Lung microvascular endothelial cell (primary cell): ENCODE measurements at places on chromosomes 12 and 14. TPM values are rescaled to one million over a fixed set of nuclear protein-coding genes. Genes with fewer than 3 reads are reported as not detected.

The FOXG1 gene
- total RNA-seq: not detected in 2 replicates

The CACNA2D4 gene
- 0.22 TPM in 1 of 2 replicates, not detected in the other for total RNA-seq

The SOX5 gene
- under 0.01 TPM in 1 of 2 replicates, not detected in the other for total RNA-seq

The PPP1CC gene
- total RNA-seq: 62.9 and 85.9 TPM in 2 replicates

The KRAS gene
- total RNA-seq: 22.0 and 34.9 TPM in 2 replicates

The MYH6 gene
- total RNA-seq: not detected in 2 replicates
